ENCODE measurements at places on chromosomes 6 and 20.

DNA sequence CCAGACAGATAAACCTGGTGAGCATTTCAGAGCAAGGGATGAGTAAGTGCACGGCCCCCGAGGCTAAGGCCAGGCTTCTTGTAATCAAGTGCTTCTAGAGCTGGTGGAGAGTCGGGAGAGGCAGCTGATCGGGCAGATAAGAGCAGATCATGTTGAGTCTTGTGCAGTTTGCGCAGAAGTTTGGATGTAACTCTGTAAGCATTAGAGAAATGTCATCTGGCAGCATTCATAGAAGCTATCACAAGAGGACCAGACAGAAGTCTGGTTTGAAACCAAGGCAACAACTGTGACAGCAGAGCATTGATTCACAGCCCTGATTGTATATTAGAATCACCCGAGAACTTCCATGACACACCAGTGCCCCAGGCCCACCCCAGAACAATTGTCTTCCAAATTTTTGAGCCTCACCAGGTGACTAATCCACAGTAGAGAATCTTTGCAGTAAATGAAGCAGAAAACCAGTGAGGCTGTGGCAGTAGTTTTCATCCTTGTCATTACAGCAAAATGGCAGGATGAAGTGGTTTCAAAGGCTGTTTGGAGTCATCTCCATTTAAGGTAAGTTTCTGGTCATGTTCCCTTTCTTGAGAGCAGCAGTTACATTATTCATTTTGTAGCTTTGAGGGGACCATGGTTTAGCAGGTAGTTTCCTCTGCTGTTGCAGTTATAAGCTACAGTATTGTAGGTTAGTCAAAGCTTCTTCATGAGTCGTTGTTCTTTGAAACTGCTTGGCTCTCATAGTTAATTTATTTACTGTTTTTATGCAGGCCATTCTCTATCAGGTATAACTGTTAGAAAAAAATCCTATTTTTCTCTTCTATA is 84.1 kb downstream of the RNF217 start:
- no peak for DNase-seq

DNA sequence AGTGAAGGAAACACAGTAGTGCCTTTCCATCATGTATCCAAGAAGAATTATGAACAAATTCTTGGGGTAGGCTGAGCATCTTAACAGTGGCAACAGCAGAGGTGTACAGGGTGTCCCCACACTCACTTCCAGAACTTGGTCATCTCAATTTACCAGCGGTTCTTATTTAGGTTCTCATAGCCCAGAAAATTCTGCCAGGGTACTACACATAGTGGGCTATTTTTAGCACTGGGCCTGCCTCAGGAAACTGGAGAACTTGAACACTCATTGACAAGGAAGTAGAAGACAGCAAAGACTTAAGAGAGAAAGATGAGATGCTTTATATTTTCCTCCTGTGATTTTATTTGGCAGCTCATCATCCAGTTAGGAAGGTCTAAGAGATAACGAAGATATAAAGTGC is 71.8 kb upstream of the PHIP start:
- no peak for DNase-seq

DNA sequence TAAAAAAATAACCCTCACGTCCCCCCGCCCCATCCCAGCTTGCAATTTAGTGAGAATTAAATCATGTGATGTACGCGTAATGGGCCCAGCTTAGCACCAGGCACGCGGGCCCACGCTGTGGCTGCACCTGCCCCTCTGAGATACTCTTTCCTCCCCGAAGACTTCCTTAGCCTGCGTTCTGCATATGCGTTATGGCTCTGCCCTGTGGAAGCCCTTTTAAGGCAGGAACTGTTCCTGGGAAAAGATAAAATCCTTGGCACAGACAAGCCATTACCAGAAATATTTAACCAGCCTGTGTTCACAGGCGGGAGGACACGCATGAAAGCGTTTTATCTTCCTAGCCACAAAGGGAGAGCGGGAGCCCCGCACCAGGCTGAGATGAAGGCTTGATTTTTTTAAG is 311.0 kb downstream of the LRFN2 start:
- DNase-seq = no peak

DNA sequence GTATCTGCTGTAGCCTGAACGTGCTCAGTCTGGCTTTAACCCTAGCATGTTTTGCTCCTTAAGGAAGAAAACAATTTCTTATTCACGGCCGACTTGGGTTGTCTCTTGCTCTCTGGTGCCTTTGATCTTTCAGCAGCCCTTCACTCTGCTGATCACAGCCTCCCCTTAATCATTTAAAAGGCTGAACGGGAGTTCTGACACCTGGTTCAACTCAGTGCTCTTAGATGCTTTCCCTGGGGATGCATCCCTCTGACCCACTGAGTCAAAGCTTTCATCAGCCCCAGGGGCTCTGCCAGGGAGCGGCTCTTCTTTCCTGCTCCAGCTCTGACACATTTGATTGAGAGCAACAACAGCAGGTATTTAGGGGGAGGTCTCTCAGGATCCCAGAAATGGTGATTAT is 79.0 kb upstream of the FYN start:
- DNase-seq = no peak

DNA sequence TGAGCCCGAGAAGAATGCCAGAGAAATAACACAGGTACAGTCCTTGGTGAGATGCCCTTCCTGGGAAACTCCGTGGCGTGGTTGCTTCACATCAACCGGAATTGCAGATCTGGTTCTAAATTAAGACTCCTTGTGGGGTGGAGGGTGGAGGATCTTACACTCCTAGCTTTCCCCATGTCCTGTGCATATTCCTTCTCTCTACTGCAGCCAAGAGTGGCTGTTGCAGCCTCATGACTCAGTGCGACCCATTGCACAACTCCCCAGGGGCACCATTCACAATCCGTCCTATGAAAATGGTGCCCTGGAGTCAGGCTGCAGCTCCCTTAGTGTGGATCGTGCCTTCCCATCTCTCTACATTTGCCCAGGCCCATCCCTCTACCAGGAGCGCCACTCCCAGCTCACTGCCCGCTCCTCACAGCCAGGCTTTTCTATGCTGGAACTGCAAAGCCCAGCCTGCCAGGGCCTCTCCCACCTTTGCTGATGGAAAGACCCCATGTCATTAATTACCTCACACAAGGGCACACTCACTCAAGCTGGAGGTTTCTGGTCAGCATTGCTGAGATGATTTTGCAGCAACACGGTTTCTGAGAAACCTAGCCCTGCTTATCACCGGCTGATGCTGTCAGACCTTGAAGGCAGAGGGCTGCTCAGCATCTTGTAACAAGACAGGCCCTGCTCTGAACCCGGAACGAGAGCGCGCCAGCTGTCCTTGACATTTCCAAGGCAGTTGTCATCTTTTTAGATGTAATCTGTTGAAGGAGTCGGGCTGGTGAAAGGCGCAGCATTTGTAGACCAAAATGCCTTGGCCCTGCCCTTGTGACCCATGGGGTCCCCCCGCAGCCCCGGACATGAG is 39.7 kb downstream of the SIRPA start:
- DNase-seq = no peak

GRCh38 chr6:1770435-1770843 is 160.7 kb downstream of the FOXC1 start:
- DNase-seq = peak; percentile 5

- DNase-seq = no peak
Observed at GRCh38 chr6:83677791-83678190, 31.1 kb downstream of the SNAP91 start.

DNA sequence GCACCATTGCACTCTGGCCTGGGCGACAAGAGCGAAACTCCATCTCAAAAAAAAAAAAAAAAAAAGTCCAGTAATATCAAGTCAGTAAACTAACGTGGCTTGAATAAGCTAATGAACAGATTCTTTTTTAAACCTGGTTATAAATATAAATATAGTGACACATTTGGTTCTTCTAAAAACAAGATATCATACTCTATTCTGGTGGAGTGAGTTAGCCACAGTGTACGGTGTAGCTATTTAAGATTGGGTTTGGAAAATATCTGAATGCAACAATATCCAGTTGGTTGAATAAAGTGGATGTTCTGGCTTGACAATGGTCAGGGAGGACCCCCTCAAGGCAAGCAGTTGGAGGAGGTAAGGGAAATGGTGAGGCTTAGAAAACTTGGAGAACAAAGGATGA is 5.9 kb upstream of the DEK start:
- no peak for DNase-seq

- DNase-seq = no peak
Observed at GRCh38 chr6:155325700-155326516, 11.6 kb upstream of the TFB1M start.

GRCh38 chr20:20224806-20225205 is 143.1 kb upstream of the INSM1 start:
- no peak for DNase-seq

GRCh38 chr20:14902432-14903089 is 565.1 kb upstream of the FLRT3 start:
- DNase-seq = no peak

DNA sequence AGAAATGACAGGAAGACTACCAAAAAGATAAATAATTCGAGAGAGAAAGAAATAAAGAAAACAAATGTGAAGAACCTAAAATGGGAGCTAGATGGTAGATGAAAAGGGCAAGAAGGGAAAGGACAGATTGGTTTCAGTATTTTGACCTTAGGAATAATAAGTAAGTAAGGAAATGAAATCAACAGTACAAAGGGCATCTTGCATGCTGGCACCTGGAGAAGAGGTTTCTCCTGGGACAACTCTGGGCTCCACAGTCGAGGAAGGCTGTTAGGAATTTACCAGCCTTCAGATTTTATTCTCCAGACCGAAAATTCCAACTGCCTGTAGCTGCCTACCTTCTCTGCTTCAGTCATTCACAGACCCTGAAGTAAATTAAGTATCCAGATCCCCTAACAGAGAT is 80.5 kb downstream of the SMLR1 start:
- no peak for DNase-seq

DNA sequence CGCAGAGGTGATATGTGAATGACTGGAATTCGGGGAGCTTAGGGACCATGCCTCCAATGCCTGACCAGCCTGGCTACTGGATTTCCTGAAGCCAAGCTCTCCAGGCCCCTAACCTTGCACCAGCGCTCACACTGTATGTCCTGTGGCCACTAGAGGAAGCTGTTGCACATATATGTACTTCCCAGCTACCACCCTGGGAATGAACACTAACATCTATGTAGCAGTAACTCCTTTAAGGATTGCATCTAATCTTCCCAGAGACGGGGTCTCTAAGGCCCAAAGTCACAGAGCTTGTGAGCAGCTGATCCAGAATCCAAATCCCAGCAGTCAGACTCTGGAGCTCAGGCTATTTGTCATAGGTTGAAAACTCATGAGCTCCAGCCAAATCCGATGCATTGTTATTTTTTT is 20.4 kb upstream of the BPIFB1 start:
- no peak for DNase-seq

DNA sequence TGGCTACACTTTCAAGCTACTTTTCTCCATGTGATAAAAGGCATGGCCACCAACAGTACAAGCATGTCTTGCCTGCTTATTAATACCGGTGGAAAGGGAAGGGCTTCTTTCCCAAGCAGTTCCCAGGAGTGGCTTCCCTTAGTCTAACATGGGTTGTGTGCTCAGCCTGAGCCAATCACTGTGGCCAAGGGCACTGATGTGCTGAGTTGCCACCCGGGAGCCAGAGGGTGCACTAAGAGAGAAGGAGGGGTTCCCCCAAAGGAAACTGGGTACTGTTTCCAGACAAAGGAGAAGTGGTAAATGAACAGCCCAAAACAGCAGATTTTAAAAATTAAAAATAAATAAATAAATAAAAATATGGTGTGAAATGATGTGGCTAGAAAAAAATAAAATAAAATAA is 68.5 kb downstream of the BANF2 start:
- DNase-seq = no peak

DNA sequence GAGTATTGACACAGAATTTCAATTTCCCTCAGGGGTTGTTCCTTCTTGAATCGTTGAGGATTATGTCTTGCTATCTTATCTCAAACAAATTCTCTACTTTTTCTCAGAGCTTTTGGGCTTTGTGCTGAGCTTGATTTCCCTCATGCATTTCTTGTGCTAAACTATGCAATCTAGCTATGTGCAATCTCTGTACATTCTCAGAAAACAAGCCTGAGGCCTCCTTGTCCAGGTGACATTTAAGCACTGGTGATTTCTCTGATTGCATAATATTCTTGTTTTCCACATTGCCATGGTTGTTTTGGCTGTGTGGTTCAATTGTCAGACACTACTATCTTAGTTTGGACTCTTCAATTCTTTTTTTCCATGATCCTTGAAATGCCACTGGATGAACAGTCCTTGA is 81.2 kb upstream of the MAN1A1 start:
- DNase-seq = no peak

- no peak for DNase-seq
Observed at GRCh38 chr6:116335612-116336215, 35.0 kb upstream of the DSE start.

GRCh38 chr6:97214671-97215070 is 68.3 kb downstream of the MMS22L start:
- DNase-seq = no peak

DNA sequence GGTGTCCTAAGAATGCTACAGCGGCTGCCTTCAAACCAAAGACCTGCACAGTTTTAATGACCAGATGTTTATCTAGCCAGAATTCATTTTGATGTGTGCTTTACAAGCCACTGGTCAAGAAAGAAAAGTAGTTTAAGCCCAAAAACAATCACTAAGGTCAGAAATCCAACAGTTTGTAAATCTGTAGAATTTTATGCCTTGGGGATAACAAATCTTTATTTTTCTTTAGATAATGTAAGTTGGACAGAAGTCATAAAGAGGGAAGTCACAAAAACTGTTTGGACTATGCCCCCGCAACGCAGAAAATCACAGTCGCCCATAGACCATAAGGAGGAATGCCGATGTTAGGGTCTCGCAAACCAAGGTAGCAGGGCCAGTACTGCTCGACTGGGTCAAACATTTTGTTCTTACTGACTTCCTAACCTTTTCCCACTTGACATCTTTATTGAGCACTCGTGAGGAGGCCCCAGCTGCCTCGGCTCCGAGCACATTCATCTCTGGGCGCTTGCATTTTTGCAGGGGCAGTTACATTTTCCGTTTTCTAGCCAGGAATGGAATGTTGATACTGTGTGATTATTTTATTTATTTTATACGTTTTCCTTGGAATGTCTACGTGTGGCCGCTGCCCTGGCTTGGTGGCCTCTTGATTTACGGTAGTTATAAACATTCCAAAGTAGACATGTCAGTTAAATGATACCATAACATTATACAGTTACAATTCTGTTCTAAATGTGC is 56.7 kb upstream of the APCDD1L start:
- DNase-seq = no peak
